ENCODE measurements at places on chromosomes 6 and 20.

- DNase-seq = no peak
These were observed 3.4 kb downstream of the RREB1 start for GRCh38 chr6:7111095-7111690.

DNA sequence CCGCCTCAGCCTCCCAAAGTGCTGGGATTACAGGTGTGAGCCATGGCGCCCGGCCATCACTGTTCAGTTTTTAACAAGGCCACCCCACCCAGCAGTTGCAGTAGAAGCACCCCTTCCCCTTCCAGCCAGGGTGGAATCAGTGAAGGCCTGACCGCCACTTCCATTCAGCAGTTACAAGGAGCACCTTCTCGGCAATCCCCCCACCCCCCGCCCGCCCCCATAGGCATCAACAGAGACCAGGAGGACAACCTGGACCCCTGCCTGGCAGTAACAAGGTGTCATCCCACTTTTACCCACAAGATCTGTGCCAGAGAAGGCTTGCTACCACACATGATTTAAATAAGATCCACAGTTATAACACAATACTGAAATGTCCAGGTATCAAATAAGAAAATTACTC lies 23.1 kb downstream of the NCR2 start:
- DNase-seq = no peak

DNA sequence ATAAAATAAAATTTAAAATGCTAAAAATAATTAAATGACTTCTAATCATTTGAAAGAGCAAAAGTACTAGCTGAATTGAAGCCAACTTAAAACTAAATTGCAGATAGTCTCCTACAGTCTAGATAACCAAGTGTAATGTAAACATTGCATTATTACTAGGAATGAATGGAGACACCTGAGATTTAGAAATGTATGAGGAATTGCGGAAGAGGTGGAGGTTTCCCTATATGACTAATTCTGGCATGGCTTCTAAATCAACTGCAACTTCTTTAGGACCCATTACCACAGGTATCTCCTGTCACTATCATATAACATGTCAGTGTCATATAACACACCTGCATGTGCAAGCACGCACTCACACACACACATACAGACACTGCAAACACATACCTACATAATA lies 13.2 kb upstream of the GPR6 start:
- no peak for DNase-seq

DNA sequence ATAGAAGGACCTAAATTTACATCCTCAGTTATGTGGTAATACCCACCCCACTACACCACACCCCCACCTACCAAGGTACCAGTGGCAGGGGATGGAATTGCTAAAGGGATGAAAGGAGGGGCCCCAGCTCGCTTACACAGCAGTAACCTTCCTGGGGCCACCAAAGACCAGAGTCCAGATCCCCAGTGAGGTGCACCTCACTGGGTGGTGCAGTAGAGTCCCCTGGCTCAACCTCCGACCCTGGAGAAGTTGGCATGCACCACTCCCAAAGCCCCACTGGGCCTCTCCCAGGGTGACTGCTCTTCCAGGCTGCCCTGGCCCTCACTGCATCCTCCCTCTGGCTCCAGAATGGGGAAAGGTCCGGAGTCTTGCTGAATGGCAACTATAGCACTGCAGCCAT lies 816 bp downstream of the UNC5CL start:
- no peak for DNase-seq

DNA sequence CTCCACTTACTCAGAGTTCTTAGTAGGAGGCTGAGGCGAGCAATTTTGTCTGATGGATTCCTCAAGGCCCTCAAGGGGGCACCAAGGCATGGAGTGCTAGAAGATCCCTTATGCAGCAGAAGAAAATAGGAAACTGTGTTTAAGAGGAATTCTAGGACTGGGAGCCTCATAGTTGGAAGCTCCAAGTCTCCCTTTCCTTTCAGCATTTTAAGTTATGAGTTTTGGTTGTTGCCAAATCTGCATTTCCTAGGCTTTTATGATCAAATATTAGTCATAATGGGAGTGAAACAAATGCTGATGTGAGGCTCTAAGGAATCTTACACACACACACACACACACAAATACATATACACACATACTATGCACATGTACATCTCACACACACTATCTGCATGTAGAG lies 714.0 kb downstream of the UTRN start:
- DNase-seq = no peak

GRCh38 chr6:144360401-144360800 lies 75.3 kb downstream of the UTRN start:
- DNase-seq = no peak

DNA sequence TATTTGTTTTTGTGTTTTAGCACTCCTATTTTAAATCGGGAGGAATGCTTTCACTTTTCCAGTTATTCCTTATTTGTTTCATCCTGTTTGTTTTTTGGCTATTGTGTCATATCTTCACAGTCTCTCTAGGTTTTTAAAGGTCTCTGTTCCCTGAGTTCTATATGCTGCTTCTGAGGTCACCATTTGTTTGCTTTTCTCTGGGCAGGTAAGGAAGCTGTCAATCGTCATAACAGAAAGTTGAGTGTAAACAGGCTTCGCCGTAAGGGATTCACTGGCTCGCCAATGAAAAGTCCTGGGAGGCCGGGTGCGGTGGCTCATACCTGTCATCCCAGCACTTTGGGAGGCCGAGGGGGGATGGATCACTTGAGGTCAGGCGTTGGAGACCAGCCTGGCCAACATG lies 48.7 kb upstream of the RPS6KA2 start:
- DNase-seq = no peak

DNA sequence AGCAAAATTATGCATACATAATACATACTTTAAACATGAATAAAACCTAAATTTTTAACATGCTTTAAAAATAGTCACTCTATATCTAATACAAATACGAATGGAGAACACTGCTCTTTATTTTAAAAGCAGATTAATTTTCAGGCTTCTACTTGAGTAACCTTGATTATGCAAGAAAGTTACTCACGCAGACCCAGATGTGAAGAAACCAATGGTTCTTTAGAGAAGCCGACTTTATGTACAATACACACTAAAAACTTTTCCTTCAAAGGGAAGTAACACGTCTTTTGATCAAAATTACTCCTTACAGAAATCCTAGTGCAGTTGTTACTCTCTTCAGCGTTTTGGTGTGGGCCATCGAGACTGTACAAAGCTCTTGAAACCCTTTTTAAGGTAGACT lies 136.9 kb upstream of the SLC22A16 start:
- no peak for DNase-seq

GRCh38 chr6:47571488-47571887 lies 93.9 kb downstream of the CD2AP start:
- DNase-seq = no peak

DNA sequence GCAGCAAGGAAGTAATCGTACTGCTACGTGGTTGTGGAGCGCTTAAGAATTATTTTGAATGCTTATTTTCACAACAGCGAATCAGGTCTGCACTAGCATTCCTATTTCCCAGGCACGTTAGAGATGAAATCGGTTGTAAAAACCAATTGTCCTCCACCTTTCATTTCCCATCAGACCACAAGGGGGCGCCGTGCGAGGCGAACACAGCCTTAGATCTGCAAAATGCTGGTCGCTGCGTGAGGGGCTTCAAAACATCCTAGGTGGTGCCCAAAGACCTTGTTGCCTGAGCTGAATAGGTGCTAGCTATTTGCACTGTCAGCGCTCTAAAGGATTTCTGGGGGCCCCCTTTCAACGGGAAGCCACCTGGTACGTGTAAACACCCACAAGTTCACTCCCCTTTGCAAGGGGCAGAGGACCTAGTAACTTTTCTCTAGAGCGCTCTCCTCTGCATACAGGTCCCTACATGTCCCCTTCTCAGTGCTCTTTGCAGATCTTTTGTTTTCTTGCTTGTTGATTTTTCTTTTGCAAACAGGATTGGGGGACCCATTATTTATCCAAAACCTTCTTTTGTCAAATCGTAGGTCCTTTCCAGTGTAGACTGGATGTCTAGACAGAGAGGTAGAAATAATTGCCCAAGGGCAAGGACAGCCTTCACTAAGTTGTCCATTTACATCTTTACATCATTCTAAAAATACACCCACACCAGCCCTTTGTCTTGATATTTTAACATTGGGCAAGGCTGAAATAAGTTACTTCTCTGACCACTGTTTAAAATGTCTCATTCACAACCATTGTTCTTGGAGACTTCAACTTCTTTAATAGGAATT lies 59.8 kb downstream of the NEDD9 start:
- peak; percentile 34 for DNase-seq

- DNase-seq = no peak
These were observed 29.4 kb upstream of the RPS6KA2 start for GRCh38 chr6:166656230-166657151.

- DNase-seq = no peak
These were observed 39.5 kb upstream of the HDGFL1 start for GRCh38 chr6:22529866-22530265.
